NCI-H2029 treated with DMSO at 0.1 percent for 48 hours (cell line): ENCODE measurements at places on chromosomes 11 and 22.

GRCh38 chr22:22974156-22974555 lies 86.5 kb downstream of the IGLL5 start:
- no peak for DNase-seq

GRCh38 chr11:61679893-61680621 lies at the start of gene DAGLA:
DAGLA (plus strand) TSS chr11:61680391; CDS start chr11:61720156, 39,765 bp downstream.
- DNase-seq = no peak

- DNase-seq = no peak
Measured at GRCh38 chr11:131687291-131688047, 317.1 kb downstream of the NTM start.

DNA sequence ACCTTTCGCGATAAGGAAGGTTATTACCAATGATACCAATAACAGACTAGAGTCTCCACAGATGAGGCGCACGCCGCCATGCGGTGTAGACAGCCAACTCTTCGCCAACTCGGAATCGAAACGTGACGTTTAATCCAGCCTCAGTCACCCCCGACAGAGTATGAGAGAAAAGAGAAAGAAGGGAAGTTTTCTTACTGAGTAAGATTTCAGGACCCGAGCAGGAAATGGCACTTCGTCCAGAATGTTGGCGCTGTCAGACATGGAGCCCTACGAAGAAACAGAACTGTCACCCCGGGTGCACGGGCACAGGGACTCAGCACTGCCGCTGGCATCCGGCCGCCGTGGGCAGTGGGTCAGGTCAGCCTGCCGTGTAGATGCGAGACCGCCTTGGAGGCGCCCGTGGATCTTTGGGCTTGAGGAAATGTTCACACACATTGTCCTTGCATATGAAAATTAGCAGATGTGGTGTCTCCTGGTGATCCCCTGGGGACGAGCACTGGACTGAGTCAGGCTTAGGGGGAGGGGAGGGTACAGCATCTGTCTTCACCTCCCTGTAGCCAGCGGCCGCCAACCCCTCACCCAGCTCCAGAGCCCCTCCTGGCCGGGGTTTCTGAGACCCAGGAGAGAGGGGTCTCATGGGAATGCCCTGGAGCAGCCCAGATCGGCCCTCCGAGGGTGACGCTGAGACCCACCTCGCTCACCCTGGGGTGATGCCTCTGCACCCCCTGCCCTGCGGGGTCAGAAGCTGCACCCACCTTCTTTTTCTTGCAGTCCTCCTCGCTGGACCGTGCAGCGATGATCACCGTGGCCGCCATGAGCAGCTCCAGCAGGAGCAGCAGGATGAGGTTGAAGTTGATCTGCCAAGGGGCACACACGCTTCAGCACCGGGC lies 8.3 kb downstream of the MLC1 start:
- DNase-seq = no peak

- no peak for DNase-seq
Measured at GRCh38 chr11:95076416-95076815, 9.7 kb downstream of the SRSF8 start.

DNA sequence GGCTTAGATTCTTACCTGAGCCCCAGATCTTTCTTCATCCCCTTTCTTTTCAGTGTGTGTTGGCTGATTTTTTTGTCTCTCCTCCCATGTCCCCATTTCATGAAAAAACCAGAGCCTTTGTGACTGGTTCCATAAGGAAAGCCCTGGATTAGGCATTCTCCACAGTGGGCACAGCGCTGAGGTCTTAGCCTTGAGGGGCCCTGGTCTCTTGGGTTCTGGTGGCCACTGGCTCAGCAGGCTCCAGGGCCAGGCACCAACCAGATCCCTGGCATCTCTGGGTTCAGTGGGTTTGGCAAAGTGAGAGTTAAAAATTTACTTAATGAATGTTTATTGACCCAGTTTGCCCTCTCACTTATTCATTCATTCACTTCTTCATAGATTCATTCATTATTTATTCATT lies 49.5 kb upstream of the ACCSL start:
- DNase-seq = no peak

- no peak for DNase-seq
Measured at GRCh38 chr11:35617687-35618496, at the start of gene FJX1. FJX1 (plus strand) TSS chr11:35618460; CDS start chr11:35618637, 177 bp downstream.

DNA sequence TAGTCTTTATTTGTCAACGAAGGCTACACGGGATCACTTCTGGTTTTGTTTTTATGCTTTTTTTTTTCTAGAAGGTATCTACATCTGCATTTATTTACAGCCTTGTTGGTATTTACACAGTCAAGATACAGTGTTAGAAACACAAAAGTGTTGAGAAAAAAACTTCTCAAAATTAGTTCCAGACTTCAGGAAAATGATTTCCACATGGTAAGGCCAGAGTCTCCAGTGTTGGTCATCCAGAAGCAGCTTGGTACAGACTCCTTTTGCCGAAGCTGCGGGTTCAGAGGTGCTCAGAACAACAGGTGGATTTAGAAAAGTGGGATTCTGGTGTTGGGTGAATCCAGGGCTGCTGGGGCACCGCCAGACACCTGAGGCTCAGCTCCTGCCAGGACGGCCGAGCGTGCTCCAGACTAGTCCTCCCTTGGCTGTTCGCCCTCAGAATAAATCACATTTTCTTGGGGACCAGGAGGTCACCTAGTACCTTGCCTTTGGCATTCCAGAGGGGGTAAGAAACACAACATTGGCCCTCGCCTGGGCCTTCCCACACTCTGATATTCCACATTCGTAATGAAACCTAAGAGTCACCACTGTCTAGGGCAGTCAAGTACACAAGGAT lies 78.7 kb upstream of the NARS2 start:
- no peak for DNase-seq
